ENCODE measurements at places on chromosomes 7 and 10.

DNA sequence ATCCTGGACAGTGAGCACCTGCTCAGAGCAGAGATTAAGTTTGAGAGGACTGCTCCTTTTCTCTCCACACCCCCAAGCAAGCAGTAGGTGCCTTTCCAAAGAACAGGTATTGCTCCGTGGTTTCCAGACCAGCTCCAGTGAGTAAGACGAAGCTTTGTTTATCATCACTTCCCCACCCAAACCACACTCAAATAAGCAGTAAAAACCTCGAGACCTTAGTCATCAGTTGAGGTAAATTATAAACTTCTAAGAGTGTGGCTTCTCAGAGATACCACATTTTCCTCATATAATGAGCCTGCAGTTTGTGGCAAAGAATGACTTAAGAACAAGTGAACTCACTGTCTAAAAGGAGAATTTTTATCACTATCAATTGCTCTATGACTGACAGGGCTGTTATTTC lies 50.0 kb upstream of the GRB10 start:
- no peak for DNase-seq

DNA sequence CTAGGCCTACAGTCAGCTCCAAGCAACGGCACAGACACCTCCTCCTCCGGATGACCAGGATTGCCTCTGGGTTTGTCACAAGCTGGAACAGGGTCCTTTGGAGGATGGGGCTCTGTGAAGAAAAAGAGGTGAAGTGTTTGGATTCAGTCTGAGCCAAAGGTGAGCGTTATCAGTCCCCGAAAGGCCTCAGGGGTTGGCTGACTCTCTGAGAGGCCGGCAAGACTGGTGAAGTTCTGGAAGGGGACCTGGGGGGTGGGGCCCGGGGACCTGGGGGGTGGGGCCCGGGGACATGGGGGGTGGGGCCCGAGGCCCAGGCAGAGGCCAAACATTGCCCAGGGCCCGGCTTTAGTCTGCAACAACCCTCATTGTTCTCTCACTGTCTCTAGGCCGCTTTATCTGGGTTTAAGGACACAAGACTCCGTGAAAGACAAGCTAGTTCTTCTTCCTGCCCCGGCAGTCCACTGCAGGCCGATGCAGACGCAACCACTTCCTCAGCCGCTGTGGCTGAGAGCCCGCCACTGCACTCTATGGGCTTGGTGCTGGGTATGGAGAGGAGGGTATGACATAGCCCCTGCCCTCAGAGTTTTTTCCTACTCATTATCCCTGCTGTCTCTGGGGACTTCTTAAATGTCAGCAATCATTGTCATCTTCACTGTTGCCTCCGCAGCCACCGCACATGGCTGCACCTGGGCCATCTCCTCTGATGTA lies 27.4 kb upstream of the PSAP start:
- DNase-seq, result no peak

DNA sequence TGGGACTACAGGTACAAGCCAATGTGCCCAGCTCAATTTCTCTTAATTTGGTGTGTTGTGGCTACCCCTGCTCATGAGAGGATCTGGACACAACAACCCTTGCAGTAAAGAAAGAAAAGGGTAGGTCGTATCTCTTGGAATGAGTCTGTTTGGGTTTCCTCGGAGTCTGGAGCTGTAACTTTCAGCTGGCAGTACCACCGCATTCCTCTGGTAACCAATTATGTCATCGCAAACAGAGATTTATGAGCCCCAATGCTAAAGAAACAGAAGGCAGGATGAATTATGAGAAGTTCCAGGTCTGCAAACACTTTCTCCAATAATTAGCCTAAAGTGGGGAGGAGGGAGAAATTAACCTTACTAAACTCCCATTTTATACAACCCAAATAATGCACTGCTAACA lies 186.6 kb upstream of the NRP1 start:
- no peak for DNase-seq

DNA sequence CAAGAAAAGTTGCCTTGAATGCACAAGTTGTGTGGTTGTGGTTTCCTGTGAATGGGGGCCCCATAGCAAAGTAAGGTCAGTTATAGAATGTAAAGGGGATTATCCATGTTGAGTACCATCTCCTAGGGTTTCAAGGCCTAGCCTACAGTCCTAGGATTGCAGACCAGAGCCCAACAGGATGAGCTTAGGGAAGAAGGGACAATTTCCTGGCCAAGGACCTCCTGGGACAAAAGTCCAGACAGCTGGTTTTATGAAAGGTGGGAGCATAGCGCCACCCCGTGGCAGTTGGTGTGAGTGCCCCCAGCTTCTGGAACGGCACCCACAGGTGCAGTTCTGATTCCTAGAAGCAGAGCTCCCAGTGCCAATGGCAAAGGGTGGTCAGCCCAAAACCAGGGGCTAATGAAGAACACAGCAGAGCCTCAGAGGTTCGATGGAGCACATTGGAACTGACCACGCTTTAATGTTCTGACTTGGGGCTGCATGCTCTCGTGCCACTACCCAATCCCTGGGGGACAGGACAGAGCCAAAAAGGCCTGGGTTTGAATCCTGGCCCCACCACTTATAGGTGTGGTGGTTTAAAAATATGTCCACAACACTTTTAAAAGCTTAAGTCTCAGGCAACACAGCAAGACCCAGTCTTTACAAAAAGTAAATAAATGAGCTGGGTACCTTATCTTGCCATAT lies 25.8 kb upstream of the TMEM120A start:
- peak; percentile 61 for DNase-seq

GRCh38 chr7:28104811-28105210 lies 75.8 kb downstream of the JAZF1 start:
- no peak for DNase-seq

DNA sequence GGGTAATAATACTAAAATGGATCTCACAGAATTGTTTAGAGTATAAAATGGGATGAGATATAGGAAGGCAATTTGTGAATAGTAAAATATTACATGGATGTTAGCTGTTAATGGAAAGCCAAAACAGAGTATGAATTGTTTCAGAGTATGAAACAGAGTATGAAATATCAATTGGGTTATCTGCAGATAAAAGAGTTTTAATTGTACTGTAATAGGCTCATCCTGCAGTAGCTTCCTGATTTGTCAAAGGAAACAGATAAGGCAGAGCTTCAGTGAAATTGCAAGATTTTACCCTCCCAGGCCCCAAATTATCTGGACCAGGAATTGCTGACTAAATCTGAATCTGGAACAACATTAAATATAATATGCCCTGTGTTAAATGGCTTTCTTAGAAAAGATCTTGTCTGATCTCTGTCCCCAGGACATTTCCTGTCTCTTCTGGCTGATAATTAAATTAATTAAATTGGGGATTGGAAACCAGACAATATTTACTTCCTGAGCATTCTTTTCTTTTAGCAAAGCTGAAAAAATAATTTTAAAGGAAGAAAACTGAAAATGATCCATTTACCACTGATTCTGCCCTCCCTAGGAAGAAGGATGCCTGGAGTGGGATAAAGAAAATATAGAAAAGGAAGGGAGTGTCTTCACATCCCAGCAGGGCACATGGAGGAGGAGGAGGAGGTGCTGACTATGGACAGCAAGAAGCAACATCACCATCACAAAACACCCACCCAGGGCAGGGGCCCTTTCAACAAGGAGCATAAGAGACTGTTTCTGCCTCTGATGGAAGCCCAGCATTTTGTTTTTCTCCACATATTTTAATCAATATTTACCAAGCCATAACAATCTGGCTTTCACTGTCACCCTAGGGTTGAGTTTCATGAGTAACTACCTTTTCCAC lies 18.5 kb downstream of the PTN start:
- no peak for DNase-seq

DNA sequence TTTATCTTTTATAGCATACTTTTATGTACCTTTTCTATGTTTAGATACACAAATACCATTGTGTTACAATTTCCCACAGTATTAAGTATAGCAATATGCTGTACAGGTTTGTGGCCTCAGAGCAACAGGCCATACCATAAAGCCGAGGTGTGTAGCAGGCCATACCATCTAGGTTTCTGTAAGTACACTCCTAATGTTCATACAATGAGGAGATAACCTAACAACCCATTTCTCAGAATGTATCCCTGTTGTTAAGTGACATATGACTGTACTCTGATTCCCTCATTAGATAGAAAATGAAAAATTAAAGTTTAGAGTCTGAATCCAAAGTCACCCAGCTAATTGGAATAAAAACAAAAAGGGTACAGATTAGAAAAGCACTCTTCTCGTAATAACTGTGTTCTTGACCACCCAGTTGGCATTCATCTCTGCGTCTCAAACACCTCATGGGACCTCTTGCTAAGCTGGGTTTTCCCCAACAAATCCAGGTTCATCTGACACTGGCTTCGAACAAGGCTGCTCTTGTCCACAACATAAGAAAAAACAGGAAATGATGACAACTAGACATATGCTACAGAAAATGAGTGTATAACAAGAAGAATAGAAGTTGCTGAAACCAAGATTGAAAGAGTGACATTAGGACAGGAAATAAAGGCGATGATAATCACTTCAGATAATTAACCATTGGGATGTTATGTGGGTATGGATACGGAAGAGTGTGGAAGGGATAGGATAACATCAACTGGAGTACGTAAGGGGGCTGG lies 1.4 kb downstream of the NDUFB8 start:
- no peak for DNase-seq

GRCh38 chr7:38220452-38220851 lies 42.4 kb downstream of the STARD3NL start:
- no peak for DNase-seq

GRCh38 chr10:110881247-110881646 lies 9.5 kb downstream of the PDCD4 start:
- DNase-seq, result no peak

- DNase-seq, result no peak
Observed at GRCh38 chr10:69934768-69935167, 117.9 kb upstream of the MACROH2A2 start.

GRCh38 chr7:97697396-97697795 lies 34.5 kb upstream of the TAC1 start:
- DNase-seq, result peak; percentile 5

GRCh38 chr10:120997756-120998155 lies 146.6 kb downstream of the WDR11 start:
- DNase-seq, result no peak

DNA sequence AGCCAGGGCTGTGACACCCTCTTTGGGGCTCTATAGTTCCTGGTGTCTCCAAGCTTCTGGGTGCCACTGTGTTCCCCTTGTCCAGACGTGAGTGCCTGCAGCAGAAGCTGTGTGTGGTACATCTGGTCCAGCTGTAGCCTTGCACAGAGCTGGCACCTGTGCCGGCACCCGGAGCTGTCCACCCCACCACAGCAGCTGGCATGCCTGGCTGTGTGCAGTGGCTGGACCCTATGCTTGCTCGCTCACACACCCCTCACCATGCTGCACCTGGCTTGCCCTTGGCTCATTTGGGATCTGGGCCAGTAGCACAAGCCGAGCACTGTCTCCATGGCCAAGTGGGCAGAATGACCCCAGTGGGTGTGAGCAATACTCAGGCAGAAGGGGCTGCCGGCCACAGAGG lies 10.6 kb downstream of the DNAJB9 start:
- DNase-seq, result no peak

DNA sequence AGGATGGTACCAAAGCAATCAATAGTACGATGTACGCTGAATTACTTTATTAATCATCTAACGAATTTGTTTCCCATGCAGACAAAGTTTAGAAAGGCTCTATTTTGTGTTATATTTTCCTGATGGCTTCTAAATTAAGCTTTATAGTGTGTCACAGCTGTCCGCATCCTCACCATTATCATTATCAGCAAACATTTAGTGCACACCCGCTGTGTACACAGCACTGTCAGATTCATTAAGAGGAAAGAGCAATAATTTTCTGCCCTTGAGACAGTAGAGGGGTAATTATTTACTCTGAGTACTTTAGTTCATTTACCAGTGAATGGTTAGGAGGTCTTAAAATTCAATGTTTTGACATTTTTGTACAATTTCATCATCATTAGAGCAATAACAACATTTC lies 233.3 kb upstream of the PTPRZ1 start:
- DNase-seq, result no peak

DNA sequence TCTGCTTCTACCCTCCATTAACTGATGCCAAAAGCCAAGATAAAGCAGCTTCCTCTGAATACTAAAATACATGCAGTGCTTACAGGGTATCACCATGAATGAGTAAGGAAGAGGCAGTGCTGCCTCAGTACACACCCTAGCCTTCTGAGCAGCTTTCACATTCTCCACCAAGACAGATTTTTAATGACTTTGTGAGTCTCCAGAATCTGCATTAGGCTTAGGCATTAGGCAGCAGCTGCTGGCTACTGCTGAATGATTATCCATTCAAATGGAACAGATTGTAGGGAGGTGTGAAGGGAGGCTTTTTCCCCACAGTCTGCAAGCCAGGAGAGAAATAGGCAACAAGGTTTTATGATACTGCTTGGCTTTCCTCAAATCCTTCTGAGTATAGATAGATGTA lies 1226.7 kb upstream of the LRRN3 start:
- DNase-seq, result no peak

DNA sequence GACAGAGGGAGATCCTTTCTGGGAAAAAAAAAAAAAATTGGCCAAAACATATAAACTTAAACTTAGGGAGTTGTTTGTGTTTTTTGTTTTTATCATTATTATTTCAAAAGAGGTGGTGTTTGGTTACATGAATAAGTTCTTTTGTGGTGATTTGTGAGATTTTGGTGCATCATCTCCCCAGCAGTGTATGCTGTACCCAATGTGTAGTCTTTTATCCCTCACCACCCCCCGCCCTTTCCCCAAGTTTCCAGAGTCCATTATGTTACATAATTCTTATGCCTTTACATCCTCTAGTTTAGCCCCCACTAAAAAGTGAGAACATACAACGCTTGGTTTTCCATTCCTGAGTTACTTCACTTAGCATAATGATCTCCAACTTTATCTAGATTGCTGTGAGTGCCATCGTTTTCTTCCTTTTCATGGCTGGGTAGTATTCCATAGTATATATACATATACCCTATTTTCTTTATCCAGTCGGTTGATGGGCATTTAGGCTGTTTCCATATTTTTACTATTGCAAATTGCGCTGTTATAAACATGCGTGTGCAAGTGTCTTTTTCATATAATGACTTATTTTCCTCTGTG lies 148.1 kb upstream of the ZNF92 start:
- DNase-seq, result no peak

- DNase-seq, result no peak
Observed at GRCh38 chr7:138661069-138661635, 40.0 kb downstream of the SVOPL start.

DNA sequence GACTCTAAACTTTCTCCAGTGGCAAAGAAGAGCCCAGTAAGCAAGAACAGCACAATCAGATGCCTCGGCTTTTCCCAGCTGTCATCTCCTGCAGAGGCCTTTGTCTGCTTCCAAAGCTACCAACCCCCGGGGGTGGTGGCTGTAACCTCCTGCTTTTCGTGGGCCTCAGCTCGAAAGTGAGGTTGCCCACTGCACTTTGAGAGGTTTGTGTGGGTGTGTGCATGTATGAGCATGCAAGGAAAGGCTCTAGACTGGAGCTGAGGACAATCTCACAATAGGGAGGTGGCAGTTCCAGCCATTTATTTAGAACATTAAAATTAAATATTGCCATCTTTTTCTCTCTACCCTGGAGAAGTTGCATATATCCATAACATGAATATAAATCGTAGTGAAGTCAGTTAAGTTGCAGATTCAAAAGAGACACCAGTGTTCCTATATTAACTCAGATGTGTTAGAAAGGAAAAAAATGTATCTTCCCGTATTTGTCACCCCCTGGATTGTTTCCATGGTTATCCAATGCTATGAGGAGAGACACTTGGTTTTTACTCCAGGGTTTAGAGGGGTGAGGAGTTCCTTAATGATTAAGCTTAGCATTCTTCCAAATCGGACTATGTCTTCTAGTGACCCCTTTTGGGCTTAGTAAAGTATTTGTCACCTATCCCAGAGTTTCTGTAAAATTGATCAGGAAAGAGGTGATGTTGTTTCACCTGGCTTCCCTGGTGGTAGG lies 781.1 kb downstream of the INHBA start:
- DNase-seq, result no peak

All from NT2/D1 (cell line).